GM04504 (cell line): ENCODE measurements at places on chromosomes 12 and 14.

DNA sequence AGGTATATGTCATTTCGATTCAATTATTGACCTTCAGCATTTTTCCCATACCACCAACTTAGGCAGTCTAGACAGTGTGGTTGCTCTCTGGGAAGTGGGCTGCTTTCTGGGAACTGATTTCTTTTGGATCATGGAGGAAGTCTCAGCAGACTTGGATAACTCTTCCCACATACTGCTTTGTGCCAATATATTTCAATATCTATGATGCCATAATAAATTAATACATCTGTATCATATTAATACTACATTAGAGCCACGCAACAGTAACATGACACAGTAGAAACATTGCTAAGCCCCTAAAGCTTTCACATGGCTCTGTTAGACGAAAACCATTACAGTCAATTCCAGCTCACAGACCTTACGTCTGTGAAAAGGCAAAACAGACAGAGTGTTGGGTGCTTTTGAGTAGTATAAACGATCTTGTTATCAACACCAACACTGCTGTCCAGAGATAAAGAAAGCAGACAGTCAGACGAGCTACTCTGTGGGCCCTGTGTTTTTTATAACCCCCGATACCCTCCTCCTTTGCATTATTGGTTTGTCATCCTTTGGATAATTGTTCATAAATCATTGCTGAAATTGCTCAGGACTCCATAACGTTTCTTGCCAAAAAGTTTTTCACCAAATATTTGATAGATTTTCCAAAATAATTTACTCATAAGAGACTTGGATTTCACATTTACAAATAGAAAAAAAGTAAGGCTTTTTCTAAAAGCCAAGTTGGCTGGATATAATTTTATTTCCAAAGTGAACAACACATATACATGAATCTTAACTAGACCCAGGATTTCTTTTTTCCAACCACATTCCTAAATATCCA, 439.7 kb downstream of the ADAMTS20 start:
- DNase-seq = no peak

DNA sequence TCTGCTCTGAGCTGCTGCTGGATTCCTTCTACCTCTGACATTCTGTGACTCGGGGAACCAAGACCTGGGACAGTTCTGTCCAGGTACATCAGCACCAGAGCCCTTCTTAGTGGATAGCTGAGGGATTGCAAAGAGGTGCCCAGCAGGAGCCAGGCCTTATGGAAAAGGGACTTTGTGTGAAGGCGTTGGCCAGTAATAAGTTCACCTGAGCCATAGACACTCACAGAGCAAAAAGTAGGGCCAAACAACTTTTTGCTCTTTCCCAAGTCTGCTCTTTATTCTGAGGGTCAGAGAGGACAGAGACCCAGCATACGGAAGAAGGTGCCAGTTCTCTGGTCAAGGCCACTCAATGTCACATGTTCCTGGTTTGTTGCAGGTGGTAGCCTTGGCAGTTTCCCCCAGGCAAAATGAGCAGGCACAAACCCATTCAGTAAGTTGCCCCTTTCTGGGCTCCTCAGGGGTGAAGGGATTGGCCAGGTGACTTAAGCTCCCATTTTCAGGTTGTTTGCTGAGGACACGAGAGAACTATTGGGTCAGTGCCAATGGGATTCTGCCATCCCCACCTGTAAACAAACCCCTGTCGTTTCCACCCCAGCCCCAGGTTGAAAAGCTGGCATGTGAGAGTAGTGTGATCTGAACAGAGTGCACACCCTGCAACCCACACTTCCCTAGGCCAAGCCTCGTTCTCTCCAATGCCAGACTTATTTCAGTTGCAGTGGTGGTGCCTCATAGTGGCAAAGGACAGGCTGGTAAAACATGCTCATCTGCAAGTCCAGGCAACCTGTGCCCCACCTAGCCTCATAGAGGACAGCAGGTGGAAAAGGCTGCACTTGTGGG, 150.3 kb downstream of the SMOC1 start:
- no peak for DNase-seq

DNA sequence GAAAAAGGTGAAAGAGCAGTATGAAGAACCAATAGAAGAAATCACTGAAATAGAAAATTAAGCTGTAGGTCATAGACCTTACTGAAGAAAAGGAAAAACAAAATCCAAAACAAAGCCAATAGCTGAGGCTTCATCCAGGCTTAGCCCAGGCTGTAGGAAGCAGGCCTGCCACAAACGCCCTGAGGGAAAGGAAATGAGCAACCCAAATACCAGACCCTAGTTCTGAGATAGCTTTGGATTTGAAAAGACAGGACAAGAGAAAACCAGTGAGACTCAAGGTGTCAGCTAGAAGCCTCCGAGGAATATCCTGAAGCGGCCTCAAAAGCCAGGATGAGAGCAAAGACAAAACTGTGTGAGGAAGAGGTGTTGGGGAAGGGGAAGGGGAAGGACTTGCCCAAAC, 79.2 kb downstream of the FERMT2 start:
- DNase-seq = no peak

DNA sequence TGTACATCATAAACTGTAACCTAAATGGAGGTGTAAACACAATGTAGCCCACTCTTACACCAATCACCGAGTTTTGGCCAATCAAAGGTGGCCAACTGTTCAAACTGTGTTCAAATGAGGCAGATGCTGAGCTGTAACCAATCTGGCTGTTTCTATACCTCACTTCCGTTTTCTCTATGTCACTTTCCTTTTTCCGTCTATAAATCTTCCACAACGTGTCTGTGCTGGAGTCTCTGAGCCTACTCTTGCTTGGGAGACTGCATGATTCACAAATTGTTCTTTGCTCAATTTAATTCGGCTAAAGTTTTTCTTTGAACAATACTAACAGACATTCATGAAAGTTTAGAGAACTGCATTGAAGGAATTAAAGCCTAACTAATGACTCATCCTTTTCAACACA, 547.1 kb upstream of the USP15 start:
- no peak for DNase-seq

DNA sequence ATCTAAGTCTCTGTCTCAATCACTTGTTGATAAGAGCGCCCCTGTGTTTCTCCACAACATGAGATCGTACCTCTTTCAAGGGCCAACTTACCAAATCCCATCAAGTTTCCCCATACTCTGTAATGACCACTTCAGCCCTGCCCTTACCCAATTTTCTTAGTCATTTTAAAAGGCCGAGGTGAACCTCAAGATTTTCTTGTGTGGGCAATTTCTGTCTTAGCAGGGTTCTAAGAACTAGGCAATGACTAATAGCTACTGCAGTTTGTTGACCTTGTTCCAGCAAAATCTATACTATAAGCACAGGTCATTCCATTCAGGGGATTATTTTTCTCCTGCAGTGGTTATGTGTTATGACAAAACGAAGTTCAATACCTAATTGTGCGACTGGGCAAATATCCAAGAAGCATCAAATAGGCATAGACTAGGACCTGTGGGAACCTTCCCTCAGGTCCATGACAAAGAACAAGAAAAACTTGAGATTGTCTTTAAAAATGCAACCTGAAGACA, 359.8 kb downstream of the PCNX1 start:
- no peak for DNase-seq

DNA sequence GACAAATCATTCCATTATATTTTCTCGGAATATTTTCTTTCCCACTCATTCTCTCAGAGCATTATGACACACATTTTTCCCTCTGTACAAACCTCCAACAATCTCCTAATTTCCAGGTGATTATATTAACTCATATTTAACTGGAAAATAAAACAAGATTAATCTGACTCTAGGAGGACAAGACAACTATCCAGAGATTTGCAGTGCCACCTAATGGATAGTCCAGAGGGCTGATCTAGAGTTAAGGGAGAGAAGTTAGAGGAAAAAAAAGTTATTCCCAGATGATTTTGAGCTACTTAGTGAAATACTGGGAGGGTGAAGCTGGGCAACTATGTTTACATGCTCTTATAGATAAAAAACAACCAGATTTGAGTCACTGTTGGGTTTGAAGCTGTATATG, 161.7 kb downstream of the ALX1 start:
- no peak for DNase-seq

DNA sequence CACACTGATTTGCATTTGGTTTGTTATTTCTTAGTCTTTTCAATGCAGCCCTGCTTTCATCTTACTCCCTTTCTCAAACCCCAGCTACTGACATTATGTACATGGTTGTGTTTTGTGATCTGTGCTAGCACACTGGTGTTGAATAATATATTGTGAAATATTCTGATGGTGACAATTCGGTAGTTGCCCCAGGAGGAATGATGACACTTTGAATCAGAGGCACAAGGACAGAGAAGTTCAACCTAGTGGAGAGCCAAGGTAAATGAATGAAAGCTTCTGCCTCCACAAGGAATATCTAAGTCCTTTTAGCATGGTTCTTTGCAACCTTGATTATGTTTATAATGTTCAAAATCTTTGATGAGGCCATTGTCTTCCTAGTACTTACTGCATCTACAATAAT, 159.9 kb downstream of the PDE3A start:
- DNase-seq = no peak

GRCh38 chr14:92565718-92566115, 52.1 kb downstream of the RIN3 start:
- no peak for DNase-seq

DNA sequence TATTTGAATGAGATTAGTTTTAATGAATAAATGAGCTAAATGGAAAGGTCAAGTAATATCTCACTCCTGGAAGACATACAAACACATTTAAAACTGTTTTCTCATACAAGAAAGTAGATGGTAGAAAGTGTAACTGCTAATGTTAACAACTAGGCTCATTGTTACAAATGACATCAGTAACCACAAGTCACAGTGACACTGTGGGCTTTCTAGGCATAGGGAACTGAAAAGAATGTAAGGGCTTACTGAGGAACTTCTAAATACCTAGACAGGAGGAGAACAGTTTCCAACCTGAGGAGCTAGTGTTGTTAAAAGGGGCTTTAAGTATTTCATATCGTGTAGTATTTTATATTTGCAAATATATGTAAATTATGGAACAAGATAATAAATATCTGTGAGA, 17.5 kb upstream of the ERGIC2 start:
- no peak for DNase-seq

DNA sequence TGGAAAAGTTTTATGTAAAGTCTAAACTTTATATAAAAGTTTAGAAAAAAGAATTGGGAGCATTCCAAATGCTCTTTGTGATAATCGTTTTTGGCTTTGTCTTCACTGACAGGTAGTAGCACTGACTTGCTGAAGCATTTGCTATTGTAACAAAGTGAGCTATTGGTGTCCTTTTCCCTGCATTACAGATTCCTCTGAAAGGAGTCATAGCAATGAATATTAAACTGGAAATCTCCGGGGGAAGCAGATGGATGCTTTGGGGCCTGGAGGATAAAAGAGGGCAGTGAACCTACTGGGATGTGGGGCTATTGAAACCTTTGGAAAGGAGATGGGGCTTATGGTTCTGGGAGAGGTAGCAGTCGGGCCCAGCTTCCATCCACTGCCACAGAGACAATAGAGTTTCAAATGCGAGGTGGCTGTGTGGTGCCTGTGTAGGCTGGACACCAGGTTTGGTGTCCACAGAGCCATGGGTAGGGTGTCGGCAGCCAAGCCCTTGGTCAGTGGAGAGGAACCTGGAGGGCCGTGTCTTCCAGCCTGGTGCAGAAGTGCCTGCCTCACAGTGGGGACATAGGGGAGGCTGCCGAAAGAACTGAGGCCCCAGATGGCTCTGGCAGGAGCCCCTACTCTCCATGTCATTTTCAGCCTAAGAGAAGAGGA, 10.1 kb downstream of the GSG1 start:
- no peak for DNase-seq

- DNase-seq = no peak
These were observed 8.1 kb upstream of the RIMKLB start for GRCh38 chr12:8689681-8690080.

DNA sequence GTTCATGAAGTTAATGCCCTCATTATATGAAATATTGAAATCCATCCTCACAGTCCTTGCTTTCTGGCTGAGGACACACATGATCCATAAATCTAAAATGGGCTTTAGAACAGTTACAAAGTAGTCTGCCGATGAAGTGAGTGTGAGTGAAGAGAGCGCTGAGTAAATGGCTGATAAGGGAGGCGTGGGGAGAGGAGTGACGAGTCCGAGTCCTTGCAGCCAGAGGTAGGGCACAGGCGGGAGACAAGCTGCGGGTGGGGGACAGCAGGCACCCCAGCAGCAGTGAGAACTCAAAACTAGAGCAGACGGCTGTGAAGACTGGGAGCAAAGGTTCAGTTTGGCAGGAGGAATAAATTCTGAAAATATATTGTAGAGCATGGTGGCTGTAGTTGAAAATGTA, 140.1 kb upstream of the ATP2B1 start:
- DNase-seq = no peak

DNA sequence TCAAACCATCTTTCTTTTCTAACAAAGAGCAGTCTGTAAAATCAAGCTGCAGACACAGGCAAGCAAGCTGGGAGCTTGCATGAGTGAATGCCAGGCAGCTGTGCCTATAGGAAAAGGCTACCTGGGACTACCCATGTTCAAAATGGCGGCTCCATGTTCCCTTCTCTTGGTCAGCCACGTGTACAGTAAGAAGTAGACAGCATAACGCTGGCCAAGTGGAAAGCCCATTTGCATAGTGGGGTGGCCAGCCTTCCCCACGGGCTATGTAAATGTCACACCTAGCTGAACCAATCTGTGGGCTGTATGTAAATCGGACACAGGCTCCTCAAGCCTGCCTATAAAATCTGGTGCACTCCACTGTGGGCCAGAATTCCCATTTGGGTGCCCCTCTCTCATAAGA, 117.1 kb downstream of the SYT10 start:
- DNase-seq = no peak

GRCh38 chr12:111443586-111443985, 37.9 kb downstream of the SH2B3 start:
- no peak for DNase-seq

GRCh38 chr12:86827409-86827808, 571.2 kb upstream of the MGAT4C start:
- no peak for DNase-seq

DNA sequence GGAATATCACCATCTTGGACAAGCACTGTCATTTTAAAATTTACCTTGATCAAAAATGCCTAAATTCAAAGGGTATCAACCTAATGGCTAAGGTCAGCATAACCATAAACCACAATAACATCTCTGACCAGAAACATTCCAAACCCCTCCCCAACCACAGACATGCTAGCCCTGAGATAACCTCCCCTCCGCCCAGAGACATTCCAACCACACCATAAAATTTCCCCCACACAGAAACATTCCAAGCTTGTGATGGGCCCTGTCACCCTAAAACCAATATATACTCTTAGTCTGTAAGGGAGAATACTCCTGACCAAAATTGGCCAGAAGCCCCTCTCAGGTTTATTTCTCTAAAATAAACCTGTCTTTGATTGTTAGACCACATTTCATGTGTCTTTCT, 17.7 kb downstream of the EPYC start:
- no peak for DNase-seq

GRCh38 chr12:93208011-93208410, 169.7 kb upstream of the NUDT4 start:
- no peak for DNase-seq

- DNase-seq = no peak
These were observed 17.8 kb upstream of the YAF2 start for GRCh38 chr12:42255866-42256261.

- no peak for DNase-seq
These were observed 82.9 kb upstream of the VASH1 start for GRCh38 chr14:76678244-76678800.
